ENCODE measurements at places on chromosomes 2 and 18. TPM values are rescaled to one million over a fixed set of nuclear protein-coding genes. Genes with fewer than 3 reads are reported as not detected.

DNA sequence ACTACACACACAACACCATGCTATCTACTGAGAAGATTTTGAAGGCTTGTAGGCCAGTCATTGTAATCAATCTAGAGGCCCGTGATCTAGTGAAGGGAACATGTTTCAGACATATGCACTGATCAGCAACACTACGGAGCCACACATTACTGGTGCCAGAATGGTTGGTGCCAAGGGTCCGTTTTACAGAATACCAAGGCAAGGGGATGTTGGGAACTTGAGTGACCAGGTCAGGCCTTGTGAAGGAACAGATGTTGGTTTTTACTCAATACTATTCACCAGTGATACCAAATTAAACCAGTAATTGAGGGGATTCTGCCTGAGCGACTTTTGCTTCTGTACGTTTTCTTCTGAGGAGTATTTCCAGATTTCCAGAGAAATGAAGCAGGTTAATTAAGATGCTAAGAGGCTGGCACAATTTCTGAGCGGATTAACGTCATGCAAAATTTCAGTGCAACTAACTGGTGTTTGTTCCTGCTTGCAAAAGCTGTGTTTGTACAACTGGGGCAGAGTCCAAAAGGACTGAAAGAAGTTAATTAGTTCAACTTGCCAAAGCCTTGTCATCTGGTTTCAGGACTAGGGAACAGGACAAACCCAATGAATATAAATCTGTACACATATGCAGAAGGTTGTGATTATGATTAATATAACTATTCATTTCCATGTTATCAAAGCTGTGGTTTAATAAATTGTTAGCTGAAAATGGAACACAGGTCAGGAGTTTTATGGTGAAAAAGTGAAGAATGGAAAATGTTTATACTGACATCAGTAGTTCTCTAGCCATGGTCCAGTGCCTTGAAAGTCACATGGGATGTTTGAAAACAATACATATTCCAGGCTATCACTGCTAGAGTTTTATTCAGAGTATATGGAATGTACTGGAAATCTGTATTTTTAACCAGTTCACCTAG lies 432.1 kb upstream of the DCC start:
- H3K27me3 ChIP-seq = no peaks in the 10 kb centered on the region
- H3K4me1 ChIP-seq = no peaks in the 10 kb centered on the region
- no peak for DNase-seq

GRCh38 chr2:172128484-172128883 lies 25.8 kb upstream of the DLX2 start:
- no peak overlapping the region for H3K27ac ChIP-seq
- DNase-seq = no peak
- no peaks in the 10 kb centered on the region for H3K27me3 ChIP-seq
- no peak overlapping the region for H3K4me3 ChIP-seq

GRCh38 chr2:189363559-189363958 lies 77.7 kb upstream of the WDR75 start:
- H3K4me3 ChIP-seq = no peak overlapping the region
- no peak for DNase-seq
- H3K36me3 ChIP-seq = no peaks in the 10 kb centered on the region
- H3K27me3 ChIP-seq = no peaks in the 10 kb centered on the region
- H3K4me1 ChIP-seq = peaks cover 4% of the 10 kb centered on the region

DNA sequence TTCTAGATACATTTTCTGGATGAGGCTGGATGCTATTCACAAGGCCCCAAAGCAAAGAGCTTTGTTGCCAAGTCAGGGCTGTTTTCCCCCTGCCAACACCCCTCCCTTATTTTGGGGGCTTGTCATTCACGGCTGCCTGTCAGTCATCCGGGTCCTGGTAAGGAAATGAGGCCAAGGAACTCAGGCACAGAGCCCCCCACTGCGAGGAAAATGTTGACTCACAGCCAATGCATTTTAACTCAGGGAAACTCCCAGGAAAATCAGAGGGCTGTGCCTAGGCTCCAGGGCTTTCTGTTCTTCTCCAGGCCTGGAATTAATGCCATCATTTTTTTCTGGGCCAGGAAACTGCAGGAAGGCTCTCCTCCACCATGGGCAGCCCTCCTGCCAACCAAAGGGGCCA lies 241.1 kb downstream of the SMAD2 start:
- H3K4me1 ChIP-seq = no peaks in the 10 kb centered on the region
- H3K36me3 ChIP-seq = no peaks in the 10 kb centered on the region
- no peak overlapping the region for H3K4me3 ChIP-seq
- no peaks in the 10 kb centered on the region for H3K27me3 ChIP-seq
- DNase-seq = no peak

DNA sequence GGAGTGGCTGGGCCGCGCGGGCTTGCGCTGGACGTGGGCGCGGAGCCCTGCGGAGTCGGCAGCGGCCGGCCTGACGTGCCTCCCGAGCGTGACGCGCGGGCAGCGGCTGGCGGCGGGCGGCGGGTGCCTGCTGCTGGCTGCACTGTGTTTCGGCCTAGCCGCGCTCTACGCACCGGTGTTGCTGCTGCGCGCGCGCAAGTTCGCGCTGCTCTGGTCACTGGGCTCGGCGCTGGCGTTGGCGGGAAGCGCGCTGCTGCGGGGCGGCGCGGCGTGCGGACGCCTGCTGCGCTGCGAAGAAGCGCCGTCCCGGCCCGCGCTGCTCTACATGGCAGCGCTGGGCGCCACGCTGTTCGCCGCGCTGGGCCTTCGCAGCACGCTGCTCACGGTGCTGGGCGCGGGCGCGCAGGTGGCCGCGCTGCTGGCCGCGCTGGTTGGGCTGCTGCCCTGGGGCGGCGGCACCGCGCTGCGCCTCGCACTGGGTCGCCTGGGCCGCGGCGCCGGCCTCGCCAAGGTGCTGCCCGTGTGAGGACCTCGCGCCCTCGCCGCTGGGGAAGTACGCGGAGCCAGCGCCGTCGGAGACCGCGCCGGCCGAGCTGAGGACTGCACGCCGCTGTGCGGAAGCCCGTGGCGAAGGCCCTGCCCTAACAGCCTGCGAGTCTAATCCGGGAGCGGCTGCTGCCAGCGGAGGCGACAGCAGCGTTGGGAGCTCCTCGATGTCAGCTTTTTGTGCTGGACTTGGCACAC lies 526 bp downstream of the SFT2D3 start:
- H3K27ac ChIP-seq = peak overlapping the region; percentile 92
- peak overlapping the region; percentile 68 for H3K4me3 ChIP-seq
- peaks cover 16% of the 10 kb centered on the region for H3K36me3 ChIP-seq
- no peaks in the 10 kb centered on the region for H3K27me3 ChIP-seq

DNA sequence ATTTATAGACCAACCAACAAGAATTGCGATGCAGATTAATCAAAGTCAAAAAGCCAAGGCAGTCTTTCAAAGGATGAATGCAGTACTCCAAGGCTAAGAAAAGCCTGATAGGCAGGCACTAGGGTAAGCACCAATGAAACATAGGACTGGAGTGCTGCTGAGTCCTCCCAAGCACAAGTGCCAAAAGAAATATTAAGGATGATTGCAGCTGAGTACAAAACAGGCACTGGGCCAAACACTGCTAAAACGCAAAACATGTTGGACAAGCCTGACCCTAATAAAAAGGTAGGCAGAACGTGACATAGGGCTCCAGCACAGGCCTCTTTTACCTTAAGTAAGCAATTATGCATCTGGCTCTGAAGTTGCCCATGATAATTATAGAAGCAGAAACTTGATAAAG lies 160.1 kb upstream of the LRP1B start:
- no peaks in the 10 kb centered on the region for H3K4me1 ChIP-seq
- no peak overlapping the region for H3K4me3 ChIP-seq
- no peaks in the 10 kb centered on the region for H3K36me3 ChIP-seq
- DNase-seq = no peak

DNA sequence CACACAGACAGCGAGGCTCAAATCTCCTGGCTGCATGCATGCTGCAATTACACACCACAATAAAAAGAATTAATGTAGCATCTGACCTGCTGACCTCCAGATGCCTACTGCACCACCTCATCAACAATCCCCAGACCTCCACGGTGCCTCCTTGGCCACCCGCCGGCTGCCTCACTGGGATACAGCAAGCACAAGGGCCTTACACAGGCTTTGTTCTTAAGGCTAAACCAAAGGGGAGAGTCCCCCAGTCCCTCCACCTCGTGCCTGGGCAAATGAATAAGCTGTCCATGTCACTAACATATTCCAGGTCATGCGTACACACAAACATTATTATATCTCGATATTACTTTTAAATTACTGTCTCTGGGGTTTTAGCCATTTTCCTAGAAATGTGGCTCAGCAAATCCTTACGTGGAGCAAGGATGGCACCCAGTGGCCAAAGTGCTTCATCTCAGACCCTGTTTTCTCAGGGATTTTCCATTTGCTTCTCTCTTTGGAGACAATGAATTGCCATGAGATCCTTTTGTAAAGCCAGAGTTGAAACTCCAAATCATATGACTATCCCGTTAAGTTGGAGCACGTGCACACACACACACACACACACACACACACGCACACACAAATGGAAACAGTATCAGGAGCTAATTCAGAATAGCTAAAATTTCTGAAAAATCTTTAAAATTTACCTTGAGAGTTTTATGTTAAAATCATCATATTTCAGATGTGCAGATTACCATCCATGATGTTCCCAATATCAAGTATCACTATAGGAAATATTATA lies 313.8 kb downstream of the PDE11A start:
- H3K4me3 ChIP-seq = no peak overlapping the region
- H3K4me1 ChIP-seq = peaks cover 14% of the 10 kb centered on the region
- H3K27me3 ChIP-seq = no peaks in the 10 kb centered on the region
- H3K27ac ChIP-seq = no peak overlapping the region

GRCh38 chr2:160087854-160088745 lies 25.7 kb upstream of the PLA2R1 start:
- no peaks in the 10 kb centered on the region for H3K4me1 ChIP-seq
- no peak for DNase-seq
- no peaks in the 10 kb centered on the region for H3K36me3 ChIP-seq
- no peaks in the 10 kb centered on the region for H3K27me3 ChIP-seq
- no peak overlapping the region for H3K4me3 ChIP-seq
- H3K27ac ChIP-seq = no peak overlapping the region

DNA sequence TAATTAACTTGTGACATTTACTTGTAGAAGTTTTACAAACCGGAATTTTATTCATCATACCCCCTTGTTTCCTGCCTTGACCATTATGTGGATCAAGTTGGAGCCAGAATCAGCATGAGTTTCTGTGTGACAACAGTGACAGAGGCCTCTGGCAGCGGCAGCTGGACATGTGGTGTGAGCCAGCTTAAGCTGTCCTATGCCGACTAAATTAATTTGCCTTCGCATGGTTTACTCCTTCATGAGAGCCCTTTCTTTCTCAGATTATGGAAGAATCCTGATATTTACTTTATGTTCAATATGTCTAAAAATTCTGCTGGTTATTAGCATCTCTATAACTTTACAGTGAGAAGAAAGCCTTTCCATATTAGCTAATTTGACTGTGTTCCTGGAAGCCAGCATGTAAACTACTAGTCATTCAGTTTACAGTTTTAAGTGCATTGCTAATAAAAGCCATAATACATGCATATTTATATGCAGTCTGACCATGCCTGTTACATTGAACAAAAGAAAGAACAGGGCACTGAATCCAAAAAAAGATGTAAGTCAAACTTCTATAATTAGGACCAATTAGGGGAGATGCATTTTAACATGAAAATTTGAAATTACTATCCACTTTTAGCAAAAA lies 495.8 kb upstream of the ACVR2A start:
- no peaks in the 10 kb centered on the region for H3K36me3 ChIP-seq
- no peak overlapping the region for H3K27ac ChIP-seq
- DNase-seq = no peak
- H3K27me3 ChIP-seq = no peaks in the 10 kb centered on the region
- peaks cover 13% of the 10 kb centered on the region for H3K4me1 ChIP-seq
- no peak overlapping the region for H3K4me3 ChIP-seq

GRCh38 chr18:59696311-59697235 lies 650 bp downstream of the CCBE1 start:
- H3K4me3 ChIP-seq = peak overlapping the region; percentile 45
- no peak for DNase-seq
- no peaks in the 10 kb centered on the region for H3K36me3 ChIP-seq
- no peak overlapping the region for H3K27ac ChIP-seq
- no peaks in the 10 kb centered on the region for H3K4me1 ChIP-seq

GRCh38 chr18:74951165-74951760 lies 257.7 kb downstream of the PTGR3 start:
- H3K36me3 ChIP-seq = no peaks in the 10 kb centered on the region
- DNase-seq = no peak
- no peaks in the 10 kb centered on the region for H3K27me3 ChIP-seq
- no peak overlapping the region for H3K4me3 ChIP-seq

DNA sequence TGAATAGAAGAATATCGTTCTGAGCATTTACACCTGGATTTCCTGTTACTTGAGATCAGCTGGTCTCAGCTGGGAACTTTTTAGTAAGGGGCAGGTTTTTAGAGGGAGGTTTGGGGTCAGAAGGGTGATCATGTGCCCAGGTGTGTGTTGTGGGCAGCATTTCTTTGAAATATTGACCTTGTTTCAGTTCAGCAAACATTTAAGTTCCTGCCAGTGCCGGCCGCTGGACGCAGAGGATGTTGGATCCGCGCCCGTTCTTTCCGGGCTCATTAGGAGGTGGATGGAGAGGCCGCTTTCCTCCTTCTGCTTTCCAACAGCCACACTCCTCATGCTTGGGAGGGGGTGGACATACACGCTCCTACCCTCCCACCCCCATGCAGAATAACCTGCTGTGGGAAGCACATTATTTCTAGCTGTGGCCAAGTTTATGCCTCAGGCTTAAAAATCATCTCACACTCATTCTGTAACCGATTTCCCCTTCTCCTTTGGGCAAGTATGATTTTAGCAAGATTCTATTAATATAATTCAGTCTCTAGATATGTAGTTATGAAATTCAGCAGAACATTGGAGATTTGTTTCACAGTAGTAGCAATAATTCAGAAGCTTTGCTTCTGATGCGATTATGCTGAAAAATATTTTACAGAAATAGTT lies 131.4 kb downstream of the ZNF236 start:
- H3K4me3 ChIP-seq = no peak overlapping the region
- H3K27me3 ChIP-seq = no peaks in the 10 kb centered on the region
- H3K4me1 ChIP-seq = no peaks in the 10 kb centered on the region
- H3K36me3 ChIP-seq = peaks cover 6% of the 10 kb centered on the region
- no peak for DNase-seq

DNA sequence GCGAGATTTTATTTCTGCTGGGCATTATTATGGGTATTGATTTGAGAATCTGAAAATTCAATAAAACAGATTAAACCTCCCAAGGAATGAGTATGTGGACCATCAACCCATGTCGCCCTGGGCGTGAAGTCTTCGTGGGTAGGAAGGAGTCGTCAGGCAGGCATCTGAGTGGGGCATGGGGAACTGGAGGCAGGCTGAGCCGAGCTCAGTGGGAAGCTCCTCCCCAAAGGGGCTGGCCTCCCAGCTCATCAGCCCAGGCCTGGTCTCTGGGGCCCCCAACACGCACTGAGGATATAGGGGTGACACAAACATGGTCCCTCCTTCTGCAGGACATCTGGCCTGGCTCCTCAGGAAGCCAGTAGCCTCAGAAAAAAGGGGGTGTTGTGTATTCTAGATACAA lies 265.2 kb downstream of the TFCP2L1 start:
- DNase-seq = no peak
- no peak overlapping the region for H3K27ac ChIP-seq
- H3K36me3 ChIP-seq = no peaks in the 10 kb centered on the region
- no peaks in the 10 kb centered on the region for H3K27me3 ChIP-seq

Gene RAB17
- 1.3 TPM for total RNA-seq

Gene SP5
- not detected for total RNA-seq

Gene CHAC2
- 4.6 TPM for total RNA-seq

Gene TMEM18
- 12.2 TPM for total RNA-seq

Gene PCARE
- total RNA-seq = 1.3 TPM

Gene ZSCAN30
- total RNA-seq = 34.6 TPM
